ENCODE measurements at places on chromosomes 3 and 15. TPM values are rescaled to one million over a fixed set of nuclear protein-coding genes. Genes with fewer than 3 reads are reported as not detected.

GRCh38 chr3:168497741-168498140 lies 402.0 kb upstream of the GOLIM4 start:
- H3K27me3 ChIP-seq, result no peaks in the 10 kb centered on the region
- no peak for DNase-seq
- H3K4me3 ChIP-seq, result no peak overlapping the region

GRCh38 chr15:52154896-52155865 lies 36.0 kb downstream of the GNB5 start:
- H3K4me1 ChIP-seq, result peaks cover 8% of the 10 kb centered on the region
- no peaks in the 10 kb centered on the region for H3K27me3 ChIP-seq
- H3K4me3 ChIP-seq, result no peak overlapping the region
- H3K27ac ChIP-seq, result no peak overlapping the region
- DNase-seq, result no peak

DNA sequence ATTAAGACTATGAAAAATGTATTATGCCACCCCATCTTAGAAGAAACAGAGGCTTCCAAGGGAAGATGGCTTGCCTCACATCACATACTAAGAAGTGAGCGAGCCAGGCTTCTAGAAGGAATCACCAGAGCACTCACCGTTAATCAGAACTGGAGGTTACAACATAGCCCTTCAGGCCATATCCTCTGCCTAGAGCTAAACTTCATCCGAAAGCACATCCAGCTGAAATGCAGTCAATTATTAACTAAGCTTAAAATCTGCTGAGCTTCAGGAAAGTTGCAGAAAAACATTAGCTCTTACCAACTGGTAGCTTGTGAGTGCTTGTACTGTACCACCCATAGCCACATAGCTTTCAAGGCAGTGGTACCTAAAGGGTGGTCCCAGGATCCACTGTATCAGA lies 483.2 kb downstream of the TBL1XR1 start:
- H3K4me3 ChIP-seq, result no peak overlapping the region
- no peaks in the 10 kb centered on the region for H3K36me3 ChIP-seq

GRCh38 chr15:73885954-73886700 lies 12.8 kb downstream of the TBC1D21 start:
- DNase-seq, result no peak
- H3K27ac ChIP-seq, result no peak overlapping the region
- H3K4me3 ChIP-seq, result no peak overlapping the region
- no peaks in the 10 kb centered on the region for H3K27me3 ChIP-seq

DNA sequence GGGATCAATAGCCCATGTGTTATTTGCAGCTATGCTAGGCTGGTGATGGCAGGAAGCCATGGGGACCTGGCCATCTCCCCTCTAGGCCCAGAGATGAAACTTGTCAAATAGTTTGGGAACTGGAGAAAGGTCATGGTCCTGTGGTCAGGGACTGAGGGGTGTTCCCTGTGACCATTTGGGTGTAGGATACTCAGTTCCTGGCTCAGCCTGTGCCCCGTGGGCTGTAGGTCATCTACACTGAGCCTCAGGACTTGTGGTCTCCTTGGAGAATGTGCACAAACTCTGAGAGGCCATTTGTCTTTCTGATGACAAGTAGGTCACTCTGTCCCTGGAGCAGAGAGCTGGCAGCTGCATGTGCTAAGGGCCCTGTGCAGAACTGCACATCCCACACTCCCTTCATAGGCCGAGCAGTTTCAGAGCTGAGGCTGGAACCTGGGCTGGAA lies 17.5 kb downstream of the GASK1A start:
- DNase-seq, result peak; percentile 49
- no peak overlapping the region for H3K4me3 ChIP-seq
- H3K27ac ChIP-seq, result no peak overlapping the region
- H3K27me3 ChIP-seq, result no peaks in the 10 kb centered on the region
- H3K4me1 ChIP-seq, result peaks cover 27% of the 10 kb centered on the region
- H3K36me3 ChIP-seq, result no peaks in the 10 kb centered on the region

DNA sequence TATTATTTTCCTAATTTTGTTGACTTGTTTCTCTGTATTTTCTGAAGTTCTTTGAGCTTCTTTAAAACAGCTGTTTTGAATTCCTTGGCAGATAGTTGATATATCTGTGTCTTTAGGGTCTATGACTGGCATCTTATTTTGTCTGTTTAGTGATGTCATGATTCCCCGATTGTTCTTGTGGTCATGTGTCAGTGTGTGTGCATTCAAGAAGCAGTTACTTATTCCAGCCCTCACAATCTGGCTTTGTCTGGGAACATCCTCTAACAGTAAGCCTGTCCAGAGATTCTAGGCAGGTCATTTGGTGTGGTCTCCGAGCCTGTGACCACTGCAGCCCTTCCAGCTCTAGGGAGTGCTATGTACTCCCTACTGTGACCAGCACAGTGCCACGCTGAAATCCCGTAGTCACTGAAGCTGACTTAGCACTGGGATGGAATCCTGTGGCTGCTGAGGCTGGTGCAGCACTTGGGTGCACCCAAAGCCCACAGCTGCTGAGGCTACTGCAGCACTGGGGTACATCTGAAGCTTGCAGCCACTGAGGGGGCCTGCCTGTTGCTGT lies 6.7 kb downstream of the LNP1 start:
- H3K4me3 ChIP-seq, result no peak overlapping the region
- peaks cover 17% of the 10 kb centered on the region for H3K4me1 ChIP-seq
- H3K36me3 ChIP-seq, result no peaks in the 10 kb centered on the region
- no peak for DNase-seq
- no peaks in the 10 kb centered on the region for H3K27me3 ChIP-seq

DNA sequence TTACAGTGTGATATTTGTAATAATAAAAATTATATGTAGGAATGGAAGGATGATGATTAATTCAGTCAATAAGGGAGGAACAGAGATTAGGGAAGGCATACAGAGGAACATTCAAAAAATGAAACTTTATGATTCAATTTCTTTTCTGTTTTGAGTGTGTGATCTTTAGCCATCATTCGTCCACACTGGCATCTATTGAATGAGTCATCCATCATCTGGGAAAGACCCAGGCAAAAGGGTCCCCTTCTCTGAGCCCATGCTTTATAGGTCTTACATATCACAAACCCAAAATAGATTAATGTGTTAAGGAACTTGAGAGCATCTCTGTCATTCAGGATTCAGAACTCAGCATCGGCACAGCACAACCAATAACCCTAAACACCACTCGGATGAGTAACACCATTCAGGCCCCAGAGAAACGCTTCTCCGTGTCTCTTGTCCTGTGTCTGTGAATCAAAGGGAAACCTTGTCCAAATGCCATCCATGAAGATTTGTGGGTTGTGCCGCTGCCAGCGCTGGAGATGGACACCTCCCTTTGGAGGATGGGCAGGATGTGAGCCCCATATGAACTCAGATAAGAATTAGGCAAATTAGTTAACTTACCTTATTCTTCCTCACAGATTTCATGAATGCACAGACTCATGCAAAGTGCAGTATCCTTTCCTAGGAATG lies 21.7 kb upstream of the TPM1 start:
- no peak overlapping the region for H3K27ac ChIP-seq
- no peaks in the 10 kb centered on the region for H3K36me3 ChIP-seq
- H3K27me3 ChIP-seq, result no peaks in the 10 kb centered on the region
- H3K4me3 ChIP-seq, result no peak overlapping the region
- no peak for DNase-seq

- no peak for DNase-seq
- H3K4me1 ChIP-seq, result no peaks in the 10 kb centered on the region
- no peaks in the 10 kb centered on the region for H3K36me3 ChIP-seq
- no peak overlapping the region for H3K4me3 ChIP-seq
- H3K27ac ChIP-seq, result no peak overlapping the region
Observed at GRCh38 chr3:40200692-40201316, 108.7 kb upstream of the EIF1B start.

- no peaks in the 10 kb centered on the region for H3K36me3 ChIP-seq
- H3K4me1 ChIP-seq, result peaks cover 16% of the 10 kb centered on the region
- no peaks in the 10 kb centered on the region for H3K27me3 ChIP-seq
- H3K4me3 ChIP-seq, result no peak overlapping the region
- no peak overlapping the region for H3K27ac ChIP-seq
- no peak for DNase-seq
Observed at GRCh38 chr15:66126031-66126441, 127.5 kb downstream of the MEGF11 start.

- H3K27me3 ChIP-seq, result no peaks in the 10 kb centered on the region
- H3K36me3 ChIP-seq, result no peaks in the 10 kb centered on the region
- no peaks in the 10 kb centered on the region for H3K4me1 ChIP-seq
- H3K4me3 ChIP-seq, result no peak overlapping the region
- no peak overlapping the region for H3K27ac ChIP-seq
Observed at GRCh38 chr3:101172516-101172915, 147.9 kb downstream of the IMPG2 start.

GRCh38 chr3:133440652-133441051 lies 40.8 kb downstream of the BFSP2 start:
- no peak for DNase-seq
- H3K27ac ChIP-seq, result no peak overlapping the region
- no peaks in the 10 kb centered on the region for H3K36me3 ChIP-seq

DNA sequence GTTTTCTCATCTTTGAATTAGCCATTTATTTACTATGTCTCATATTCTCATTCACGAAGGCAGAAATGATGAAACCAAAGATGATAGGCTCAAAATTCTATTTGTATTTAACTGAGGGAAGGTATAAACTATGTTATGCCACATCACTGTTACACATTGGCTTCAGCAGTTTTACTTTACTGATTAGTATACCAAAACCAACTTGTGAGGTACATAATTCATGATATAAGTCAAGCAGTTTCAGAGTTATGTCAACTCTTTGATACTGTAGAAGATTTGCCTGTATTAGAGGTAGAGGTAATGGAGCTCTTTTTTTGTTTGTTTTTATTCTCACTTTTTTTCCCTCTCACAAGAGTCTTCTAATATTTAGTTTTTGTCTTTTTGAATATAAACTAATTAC lies 22.9 kb downstream of the CHMP2B start:
- H3K36me3 ChIP-seq, result no peaks in the 10 kb centered on the region
- no peaks in the 10 kb centered on the region for H3K27me3 ChIP-seq
- H3K4me3 ChIP-seq, result no peak overlapping the region
- H3K4me1 ChIP-seq, result no peaks in the 10 kb centered on the region
- DNase-seq, result no peak
- H3K27ac ChIP-seq, result no peak overlapping the region

GRCh38 chr3:71547249-71548198 lies 36.0 kb downstream of the FOXP1 start:
- no peaks in the 10 kb centered on the region for H3K36me3 ChIP-seq
- peak overlapping the region; percentile 54 for H3K27ac ChIP-seq
- no peak overlapping the region for H3K4me3 ChIP-seq
- no peaks in the 10 kb centered on the region for H3K27me3 ChIP-seq
- DNase-seq, result no peak
- no peaks in the 10 kb centered on the region for H3K4me1 ChIP-seq

- H3K4me1 ChIP-seq, result no peaks in the 10 kb centered on the region
- H3K36me3 ChIP-seq, result no peaks in the 10 kb centered on the region
- no peak overlapping the region for H3K4me3 ChIP-seq
- DNase-seq, result no peak
Observed at GRCh38 chr3:177929310-177929709, 606.9 kb upstream of the KCNMB2 start.

- H3K27ac ChIP-seq, result no peak overlapping the region
- no peaks in the 10 kb centered on the region for H3K27me3 ChIP-seq
- no peaks in the 10 kb centered on the region for H3K36me3 ChIP-seq
- H3K4me1 ChIP-seq, result no peaks in the 10 kb centered on the region
- no peak for DNase-seq
Observed at GRCh38 chr3:36812240-36812639, 47.9 kb upstream of the DCLK3 start.

DNA sequence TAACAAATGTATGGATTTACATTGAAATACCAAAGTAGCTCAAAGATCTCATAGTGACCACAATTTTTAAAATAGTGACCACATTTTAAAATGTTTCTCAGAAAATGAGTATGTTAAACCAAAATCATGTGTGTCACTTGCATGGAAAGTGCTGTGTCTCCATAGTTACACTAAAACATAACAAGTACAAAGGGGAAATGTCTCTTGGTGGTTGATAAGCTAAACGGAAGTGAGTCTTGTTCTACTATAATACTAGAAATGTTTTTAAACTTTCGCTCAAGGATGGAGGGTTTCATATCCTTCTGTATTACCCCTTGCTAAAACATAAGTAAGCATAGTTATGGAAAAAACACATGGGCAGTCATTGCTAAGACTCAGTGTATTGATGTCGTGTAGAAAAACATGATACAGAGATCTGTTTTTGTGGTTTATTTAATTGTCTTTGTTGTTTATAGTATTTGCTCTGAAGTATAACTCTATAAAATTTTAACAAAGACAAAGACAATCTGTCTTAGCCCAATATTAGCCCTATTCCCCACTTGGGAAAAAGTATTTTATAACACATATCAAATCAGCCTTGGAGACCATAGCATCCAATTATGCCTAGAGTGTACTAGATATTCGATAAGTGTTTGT lies 27.0 kb upstream of the DENND4A start:
- peaks cover 2% of the 10 kb centered on the region for H3K4me1 ChIP-seq
- H3K27me3 ChIP-seq, result no peaks in the 10 kb centered on the region
- H3K4me3 ChIP-seq, result no peak overlapping the region
- H3K27ac ChIP-seq, result no peak overlapping the region
- no peak for DNase-seq
- no peaks in the 10 kb centered on the region for H3K36me3 ChIP-seq

DNA sequence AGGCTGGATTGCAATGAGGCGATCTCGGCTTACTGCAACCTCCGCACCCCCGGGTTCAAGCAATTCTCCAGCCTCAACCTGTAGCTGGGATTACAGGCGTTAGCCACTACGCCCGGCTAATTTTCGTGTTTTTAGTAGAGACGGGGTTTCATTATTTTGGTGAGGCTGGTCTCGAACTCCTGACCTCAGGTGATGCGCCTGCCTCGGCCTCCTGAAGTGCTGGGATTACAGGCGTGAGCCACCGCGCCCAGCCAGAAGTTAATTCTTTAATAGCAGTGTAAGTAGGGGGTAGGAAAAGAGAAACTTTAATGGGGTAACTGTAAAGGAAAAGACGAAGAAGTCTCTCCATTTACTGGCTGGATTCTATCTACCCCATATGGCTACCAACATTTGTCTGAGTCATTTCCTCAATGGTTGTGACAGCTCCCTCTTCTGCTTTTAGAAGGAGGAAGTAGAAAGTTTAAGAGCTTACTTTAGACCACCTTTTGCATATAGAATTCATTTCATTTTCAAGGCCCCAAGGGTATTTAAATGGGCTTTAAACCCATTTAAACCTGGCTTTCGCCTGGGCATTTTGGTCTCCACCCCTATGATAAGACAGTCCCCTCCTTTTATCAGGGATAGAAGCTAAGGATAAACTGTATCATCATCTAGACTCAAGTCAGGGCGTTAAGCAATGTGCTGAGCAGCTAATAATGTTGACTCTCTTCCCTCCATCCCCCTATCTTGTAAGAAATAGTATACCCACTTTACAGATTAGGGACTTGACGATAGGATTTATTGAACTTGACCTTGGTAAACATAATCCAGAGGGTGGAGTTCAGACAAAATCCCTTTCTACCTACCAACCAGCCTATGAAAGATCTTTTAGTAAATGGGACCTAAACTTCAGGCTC lies 1.1 kb upstream of the CDV3 start:
- no peak overlapping the region for H3K4me3 ChIP-seq
- peak overlapping the region; percentile 86 for H3K27ac ChIP-seq
- H3K36me3 ChIP-seq, result no peaks in the 10 kb centered on the region
- peaks cover 49% of the 10 kb centered on the region for H3K4me1 ChIP-seq

Gene CLDN16
- total RNA-seq, result not detected

Gene MAGEL2
- total RNA-seq, result 0.26 TPM

Gene AMOTL2
- total RNA-seq, result 65.1 TPM

Gene SLCO2A1
- 17.5 TPM for total RNA-seq

Gene TMEM207
- not detected for total RNA-seq

Gene FBXO40
- not detected for total RNA-seq

Gene TAGLN3
- total RNA-seq, result 0.52 TPM

Gene AGTR1
- total RNA-seq, result 4.4 TPM

Gene MB21D2
- total RNA-seq, result 1.8 TPM

Gene ARHGAP11A
- total RNA-seq, result 1.6 TPM

Measured in body of pancreas (tissue), 4 donors.